ENCODE measurements at places on chromosomes 6 and 20.
A peak's percentile ranks its signal among the peaks of the same experiment; 100 is the strongest.

DNA sequence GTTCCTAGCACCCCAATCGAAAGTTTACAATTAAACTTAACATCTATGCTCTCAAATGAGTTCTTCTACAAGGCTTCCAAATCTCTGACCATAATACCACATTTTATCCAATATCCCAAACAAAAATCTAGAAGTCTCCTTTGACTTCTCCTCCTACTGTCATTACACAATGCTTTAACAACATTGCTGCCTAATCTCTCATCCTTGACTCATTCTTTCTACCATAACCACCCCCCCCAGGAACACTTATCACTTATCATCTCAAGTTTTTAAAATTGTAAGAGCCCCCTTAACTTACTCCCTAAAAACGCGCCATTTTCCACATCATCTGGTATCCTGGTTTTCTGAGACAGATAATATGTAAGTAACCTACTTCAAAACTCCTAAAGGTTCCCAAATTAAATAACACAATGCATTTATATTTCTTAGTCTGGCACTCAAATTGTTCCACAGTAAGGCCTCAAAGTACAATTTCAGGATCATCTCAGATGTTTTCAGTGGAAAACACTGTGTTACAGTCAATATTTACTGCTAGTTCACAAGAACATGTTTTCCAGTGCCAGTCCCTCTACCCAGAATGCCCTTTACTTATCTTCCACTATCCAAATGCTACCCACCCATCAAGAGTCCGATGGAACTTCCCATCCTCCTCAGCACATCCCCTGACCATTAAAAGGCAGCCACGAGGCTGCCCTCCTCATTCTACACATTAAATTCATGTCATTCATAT, 308.2 kb upstream of the THEMIS start:
- no peak for DNase-seq

DNA sequence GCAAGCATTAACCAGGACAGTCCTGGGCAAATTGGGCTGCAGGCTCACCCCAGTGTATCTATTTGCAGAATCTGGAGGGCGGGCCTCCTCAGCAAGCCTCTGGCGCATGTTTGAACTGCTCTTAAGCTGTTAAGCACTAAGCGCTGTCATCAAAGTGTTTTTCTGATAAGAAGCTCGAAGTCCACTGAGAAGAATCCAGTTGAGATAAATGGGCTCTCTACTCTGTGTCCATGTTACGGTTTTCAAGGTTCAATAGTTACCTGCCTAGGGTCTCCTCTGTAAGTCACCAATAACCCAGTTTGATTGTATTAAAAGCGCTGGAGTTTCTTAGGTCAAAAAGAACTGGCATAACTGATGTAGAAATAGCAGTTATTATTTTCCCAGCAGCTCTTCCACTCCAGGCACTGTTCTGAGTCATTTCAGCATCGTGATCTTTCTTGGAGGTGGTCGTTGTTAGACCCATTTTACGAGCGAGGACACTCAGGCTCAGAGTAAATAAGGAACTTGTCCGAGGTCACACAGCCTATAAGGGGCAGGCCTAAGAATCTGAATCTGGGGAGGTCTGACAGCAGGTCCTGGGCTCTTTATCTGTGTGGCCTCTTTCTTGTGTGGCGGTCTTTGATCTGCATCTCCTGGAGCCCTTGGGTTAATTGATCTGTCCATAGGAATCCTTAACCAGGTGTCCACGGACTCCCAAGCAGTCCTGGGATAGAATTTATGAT, 207.4 kb upstream of the ZNF217 start:
- DNase-seq = no peak

GRCh38 chr6:17871189-17871519, 116.3 kb downstream of the KIF13A start:
- DNase-seq = peak; percentile 76

DNA sequence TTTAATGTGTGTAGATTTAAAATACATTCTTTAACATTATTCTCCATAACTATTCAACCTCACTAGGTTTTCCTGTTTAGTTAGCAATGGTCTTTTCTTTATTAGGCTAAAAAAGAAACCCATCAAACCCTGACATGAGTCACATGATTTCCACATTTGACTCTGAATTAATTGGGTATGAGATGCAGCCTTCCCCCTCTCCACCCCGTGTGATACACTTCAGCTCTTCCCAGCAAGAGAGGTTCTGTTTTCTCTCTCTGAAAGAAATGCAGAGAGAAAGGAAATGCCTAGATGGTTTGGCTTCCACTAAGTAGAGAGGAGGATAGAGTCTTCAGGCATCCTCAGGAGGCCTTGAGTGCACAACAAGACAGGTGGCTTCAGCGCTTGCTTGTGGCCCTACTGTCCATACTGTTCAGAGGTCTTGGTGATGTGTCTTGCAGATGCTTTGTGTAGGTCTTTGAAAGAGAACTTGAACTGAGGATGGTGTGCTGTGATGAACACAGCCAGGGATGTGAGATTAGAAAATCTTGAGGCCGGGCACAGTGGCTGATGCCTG, 17.3 kb downstream of the FARS2 start:
- no peak for DNase-seq

GRCh38 chr6:151493804-151494234, at the start of gene CCDC170:
TSS of gene CCDC170 (plus strand) at chr6:151494017. CDS start at chr6:151494129, 112 bp downstream.
- DNase-seq = no peak

GRCh38 chr6:35072051-35072697, 69.0 kb downstream of the TCP11 start:
- no peak for DNase-seq

DNA sequence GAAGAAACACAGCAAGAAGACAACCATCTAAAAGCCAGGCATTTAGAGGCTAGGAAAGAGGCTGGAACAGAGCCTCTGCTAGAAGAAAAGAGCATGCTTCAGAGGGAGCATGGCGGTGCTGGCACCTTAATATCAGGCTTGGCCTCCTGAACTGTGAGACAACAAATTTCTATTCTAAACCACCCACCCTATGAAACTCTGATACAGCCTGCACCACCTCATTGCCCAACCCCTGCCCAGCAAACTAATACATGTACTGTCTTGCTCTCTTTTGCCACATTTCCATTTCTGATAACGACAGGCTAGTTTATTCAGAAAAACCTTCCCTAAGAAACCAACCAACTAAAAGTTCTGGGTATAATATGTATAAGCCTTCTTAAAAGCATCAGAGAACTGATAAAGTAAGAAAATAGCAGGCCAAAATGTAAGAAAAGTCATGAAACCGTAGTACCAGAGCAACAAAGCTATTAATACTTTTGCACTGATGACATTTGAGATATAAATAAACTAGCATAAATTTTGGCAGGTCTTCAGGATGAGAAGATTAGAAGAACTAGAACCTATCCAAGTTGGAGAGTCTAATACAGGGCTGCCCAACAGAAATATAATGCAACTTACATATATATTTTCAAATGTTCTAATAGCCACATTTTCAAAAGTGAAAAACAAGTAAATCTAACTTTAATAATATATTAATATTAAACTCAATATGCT, 184.7 kb upstream of the HSF2 start:
- DNase-seq = no peak

GRCh38 chr6:25008707-25009392, 73.1 kb upstream of the RIPOR2 start:
- no peak for DNase-seq

- no peak for DNase-seq
Observed at GRCh38 chr20:37642246-37642645, 51.6 kb upstream of the CTNNBL1 start.

- DNase-seq = no peak
Observed at GRCh38 chr6:7175462-7175861, 67.7 kb downstream of the RREB1 start.

DNA sequence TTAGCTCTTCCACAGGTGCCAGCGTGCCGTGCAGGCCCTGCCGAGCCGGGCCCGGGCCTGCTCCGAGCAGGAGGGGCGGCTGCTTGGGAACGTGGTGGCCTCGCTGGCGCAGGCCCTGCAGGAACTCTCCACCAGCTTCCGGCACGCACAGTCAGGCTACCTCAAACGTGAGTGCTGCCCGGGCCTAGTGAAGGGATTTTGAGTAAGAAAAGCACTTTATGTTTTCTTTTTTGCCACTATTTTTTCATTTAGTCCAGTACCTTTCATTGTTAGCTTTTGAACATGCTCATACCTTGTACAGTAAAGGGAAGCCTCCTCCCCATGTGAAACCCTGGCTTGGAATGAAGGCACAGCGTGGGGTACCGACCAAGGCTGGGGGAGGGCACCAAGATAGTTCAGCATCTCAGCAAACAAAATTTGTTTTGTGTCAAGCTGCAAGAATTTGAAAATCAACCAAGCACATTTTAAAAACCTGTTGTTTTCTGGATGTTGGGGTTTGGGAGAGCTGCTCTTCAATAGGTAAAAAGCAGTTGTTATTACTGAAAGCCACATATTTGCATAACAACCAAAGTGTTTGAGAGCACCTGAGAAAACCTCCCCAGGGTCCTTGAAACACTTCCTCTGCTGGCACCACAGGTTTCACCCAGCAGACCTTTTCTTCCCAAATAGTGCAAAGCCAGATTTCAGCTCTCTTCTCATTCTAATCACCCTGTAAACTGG, 18.4 kb downstream of the STX16 start:
- DNase-seq = no peak

- no peak for DNase-seq
Observed at GRCh38 chr6:52574709-52575501, 2.0 kb downstream of the TRAM2 start.

DNA sequence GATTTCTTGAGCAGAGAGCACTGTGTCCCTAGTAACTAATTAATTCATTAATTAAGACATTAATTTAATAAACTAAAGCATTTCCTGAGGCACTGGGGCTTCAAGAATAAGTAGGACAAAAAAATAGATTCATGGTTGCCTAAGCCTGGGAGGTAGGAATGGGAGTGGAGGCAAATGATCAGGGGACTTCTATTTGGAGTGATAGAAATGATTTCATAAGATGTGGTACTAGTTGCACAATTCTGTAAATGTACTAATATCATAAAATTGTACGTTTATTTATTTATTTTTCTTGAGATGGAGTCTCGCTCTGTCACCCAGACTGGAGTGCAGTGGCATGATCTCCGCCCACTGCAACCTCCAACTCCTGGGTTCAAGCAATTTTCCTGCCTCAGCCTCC, 287.2 kb downstream of the KHDC1L start:
- no peak for DNase-seq

DNA sequence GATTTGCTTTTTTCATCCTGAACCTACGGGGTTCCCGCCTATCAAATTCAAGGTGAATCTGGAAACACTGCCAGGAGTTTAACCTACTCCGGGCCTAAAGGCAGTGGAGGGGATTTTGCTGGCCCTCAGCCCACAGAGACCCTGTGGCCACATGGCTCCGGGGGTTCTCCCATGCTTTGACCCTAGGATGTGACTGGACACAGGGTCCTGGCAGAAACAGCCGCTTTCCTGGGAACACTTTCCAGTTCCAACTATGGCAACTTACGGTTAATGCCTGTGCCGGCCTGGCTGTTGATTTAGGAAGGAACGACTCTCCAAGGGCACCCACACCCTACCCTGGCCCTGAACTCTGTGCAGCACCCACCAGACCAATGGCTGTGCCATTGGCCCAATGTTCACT, 141.7 kb upstream of the RPS6KA2 start:
- no peak for DNase-seq

DNA sequence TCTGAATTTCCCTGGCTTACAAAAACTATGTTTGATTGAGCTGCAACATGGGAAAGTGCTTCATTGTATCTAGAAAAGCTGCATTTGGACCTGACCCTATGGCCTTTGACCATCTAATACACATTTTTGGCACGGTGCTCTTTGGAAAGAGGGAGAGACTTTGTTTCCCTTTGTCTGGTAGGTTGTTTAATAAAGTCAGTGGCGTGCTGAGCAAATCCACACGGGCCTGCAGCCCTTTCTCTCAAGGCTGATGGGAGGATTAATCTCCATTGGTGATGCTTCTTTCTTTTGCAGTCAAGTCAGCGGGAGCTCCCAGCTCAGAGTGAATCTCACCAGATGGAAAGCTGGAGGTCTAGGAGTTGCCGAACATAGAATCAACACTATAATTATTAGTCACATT, 314.7 kb upstream of the CNR1 start:
- DNase-seq = no peak

DNA sequence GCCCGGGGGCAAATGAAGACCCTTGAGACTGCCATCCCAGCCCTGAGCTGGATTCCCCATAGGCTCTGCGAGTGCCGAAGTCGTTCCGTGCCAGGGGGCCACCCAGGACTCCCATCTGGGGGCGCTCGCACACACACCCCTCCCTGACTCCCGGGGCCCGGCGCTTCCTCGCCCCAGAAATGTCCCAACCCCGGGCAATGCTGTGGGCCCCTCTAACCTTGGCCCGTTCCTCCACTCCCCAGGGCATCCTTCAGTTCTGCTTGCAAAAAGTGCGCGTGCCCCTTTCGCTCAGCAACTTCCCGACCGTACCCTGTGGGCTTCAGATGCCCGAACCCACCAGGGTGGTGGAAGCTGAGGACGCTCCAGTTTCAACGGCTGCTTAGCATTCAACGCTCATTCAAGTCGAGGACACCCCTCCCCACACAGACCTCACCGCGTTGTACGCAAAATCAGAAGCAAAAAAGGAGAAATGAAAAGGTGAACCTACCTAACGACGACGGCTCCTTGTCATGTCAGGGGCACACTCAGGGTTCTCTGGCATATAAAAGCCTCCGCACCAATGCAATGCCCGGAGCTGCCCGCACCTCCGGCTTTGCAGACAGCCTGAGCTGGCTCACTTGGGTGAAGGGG, 25.3 kb downstream of the RIPOR2 start:
- no peak for DNase-seq

DNA sequence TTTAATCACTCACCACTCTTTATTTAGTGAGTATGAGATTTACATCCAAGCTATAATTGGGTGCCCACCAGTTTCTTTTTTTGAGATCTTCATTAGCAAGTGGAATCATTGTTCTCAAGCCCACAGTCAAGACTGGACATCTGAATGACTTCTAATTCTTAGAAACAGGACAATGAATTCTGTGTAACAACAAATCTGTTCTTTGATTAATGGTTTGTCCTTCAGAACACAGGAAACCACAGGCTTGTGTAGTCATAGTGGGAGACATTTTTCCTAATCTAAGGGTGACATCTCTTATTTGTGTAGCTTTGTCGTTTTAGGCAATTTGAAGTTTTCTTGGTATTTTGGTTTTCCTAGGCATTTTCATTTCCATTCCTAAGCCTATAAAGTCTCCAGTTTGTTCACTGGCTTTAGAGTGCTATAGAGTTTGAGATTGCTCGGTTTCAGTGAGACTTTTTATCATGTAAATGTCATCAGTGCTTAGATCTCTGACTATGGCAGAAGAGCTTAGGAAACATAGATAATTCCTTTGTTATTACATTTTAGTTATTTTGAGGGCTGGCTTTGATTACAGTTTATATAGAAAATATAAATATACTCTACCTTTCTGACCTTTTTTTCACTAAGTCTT, 903.9 kb upstream of the MAP3K7 start:
- no peak for DNase-seq

- no peak for DNase-seq
Observed at GRCh38 chr6:132168961-132169360, 217.8 kb upstream of the CCN2 start.

- no peak for DNase-seq
Observed at GRCh38 chr6:106154326-106154725, 68.2 kb downstream of the PRDM1 start.

GRCh38 chr20:60345106-60345505, 386.9 kb downstream of the CDH26 start:
- no peak for DNase-seq

All from NCI-H446 treated with DMSO at 0.1 percent for 48 hours (cell line).